ENCODE measurements at places on chromosomes 2 and 18. TPM values are rescaled to one million over a fixed set of nuclear protein-coding genes. Genes with fewer than 3 reads are reported as not detected.
A peak's percentile ranks its signal among the peaks of the same experiment; 100 is the strongest.

Gene RPRM
- total RNA-seq, result not detected

Gene TXNDC2
- total RNA-seq, result not detected

Gene BOLL
- not detected for total RNA-seq

Gene TCF23
- total RNA-seq, result not detected

Gene XIRP2
- not detected for total RNA-seq

DNA sequence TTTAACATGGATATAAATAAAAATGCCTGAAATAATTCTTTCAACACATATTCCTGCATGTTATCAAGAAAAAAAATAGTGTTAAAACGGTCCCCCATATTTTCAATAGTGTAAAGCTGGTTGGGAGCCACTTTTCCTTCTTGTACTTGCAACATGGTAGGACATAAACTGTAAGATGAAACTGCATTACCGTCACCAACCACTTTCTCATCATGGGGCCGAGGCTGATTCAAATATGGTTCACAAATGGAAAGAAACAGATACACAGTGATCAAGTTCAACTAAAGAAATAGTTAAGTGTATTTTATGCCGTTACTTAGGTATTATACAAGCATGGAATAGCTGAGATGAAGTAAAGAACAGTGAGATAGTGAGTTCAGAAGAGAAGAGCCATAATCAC, 360.7 kb downstream of the ZEB2 start:
- DNase-seq, result no peak

- DNase-seq, result no peak
These were observed 5.1 kb downstream of the NEDD4L start for GRCh38 chr18:58049000-58049688.

GRCh38 chr2:181446985-181447384, 10.2 kb upstream of the ITGA4 start:
- no peak for DNase-seq

DNA sequence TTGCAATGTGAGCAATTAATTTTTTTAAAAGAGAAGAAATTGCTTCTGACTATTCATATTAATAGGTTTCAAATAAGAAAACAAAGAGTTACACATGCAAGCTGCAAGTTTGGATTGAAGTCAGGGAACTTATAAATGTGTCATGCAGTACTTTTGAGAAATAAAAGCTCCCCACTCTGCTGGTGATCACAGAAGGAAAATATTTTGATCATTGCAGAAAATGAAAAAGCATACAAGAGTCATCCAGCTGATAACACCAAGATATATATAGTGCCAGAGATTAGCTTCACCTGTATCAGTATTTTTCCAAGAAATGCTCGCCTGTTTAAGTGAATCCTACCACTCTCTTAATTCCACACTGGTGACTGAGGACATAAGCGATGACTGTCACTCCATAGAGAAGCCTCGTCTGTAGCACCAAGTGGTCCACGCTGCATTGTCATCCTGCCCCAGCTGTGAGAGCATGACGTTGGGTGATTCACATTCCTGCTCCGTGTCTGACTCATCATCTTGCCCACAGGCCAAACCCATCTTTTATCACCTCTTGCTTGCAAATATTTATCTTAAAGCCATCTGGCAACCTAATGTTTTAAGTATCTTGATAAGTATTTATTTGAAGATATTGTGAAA, 178.0 kb downstream of the ASXL3 start:
- DNase-seq, result peak; percentile 58

GRCh38 chr2:195563857-195564512, 93.0 kb upstream of the SLC39A10 start:
- no peak for DNase-seq

- DNase-seq, result no peak
These were observed 142.9 kb upstream of the NCKAP5 start for GRCh38 chr2:133711201-133711600.

- no peak for DNase-seq
These were observed 29.3 kb upstream of the OTOS start for GRCh38 chr2:240169486-240170353.

DNA sequence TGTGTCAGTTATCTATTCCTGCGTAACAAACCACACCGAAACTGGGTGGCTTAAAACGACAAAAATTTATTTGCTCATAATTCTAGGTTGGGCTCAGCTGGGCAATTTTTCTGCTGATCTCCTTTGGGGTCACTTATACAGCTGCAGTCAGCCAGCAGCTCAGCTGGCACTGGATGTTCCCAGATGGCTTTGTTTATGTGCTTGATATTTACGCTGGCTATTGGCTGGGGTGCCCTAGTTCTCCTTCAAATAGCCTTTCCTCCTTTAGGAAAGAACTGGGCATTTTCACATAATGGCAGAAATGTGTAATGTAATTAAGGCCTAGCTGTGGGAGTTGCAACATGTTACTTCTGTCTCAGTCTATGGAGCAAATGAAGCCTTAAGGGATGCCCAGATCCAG, 142.2 kb downstream of the B3GNT2 start:
- no peak for DNase-seq

- DNase-seq, result no peak
These were observed 1.6 kb upstream of the KLF7 start for GRCh38 chr2:207167099-207167923.

DNA sequence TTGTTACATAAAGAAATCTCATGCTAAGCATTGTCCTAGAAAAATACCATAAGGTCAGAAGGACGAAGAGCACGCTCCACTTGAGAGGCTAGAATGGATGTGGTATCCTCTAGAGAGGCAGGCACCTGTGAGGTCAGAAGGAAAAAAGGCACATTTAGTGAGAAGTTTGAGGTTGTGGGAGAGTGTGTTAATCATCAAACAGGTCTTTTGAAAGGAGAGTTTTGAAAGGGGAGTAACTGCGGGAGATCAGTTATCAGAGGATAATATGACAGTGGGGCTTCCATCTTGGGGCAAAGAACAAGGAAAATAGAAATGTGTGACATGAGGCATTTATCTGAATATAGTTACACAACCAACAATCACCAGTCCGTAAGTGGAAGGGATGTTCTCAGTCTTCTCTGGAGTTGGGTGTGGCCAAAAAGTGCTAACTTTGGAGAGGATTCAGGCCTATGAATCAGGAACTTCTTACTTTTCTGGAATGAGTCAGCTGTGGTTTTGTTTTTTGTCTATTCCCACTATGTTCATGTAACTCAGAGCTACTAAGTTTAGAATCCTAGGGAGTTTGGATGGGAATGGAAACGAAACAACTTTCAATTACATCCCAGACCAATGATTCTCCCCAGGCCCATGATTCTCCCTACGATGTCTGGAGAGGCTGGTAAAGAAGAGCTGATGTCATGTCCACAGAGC, 451.4 kb upstream of the ST6GAL2 start:
- DNase-seq, result no peak

- DNase-seq, result no peak
These were observed 2.8 kb downstream of the NPAS2 start for GRCh38 chr2:100822587-100823248.

GRCh38 chr2:16257322-16258028, 317.1 kb downstream of the MYCN start:
- no peak for DNase-seq

All from Peyer's patch (tissue), 4 donors.